ENCODE measurements at places on chromosomes 6 and 20. TPM values are rescaled to one million over a fixed set of nuclear protein-coding genes. Genes with fewer than 3 reads are reported as not detected.

The FAM162B gene
- total RNA-seq = not detected

The RSPO4 gene
- not detected for total RNA-seq

The NOX3 gene
- not detected for total RNA-seq

The OR11A1 gene
- total RNA-seq = not detected

The COL11A2 gene
- total RNA-seq = 1.1 TPM

The ATP9A gene
- total RNA-seq = 1.8 TPM

The PBOV1 gene
- total RNA-seq = not detected

The C2 gene
- total RNA-seq = 0.86 TPM

The RAB44 gene
- not detected for total RNA-seq

The NFKBIL1 gene
- 21.2 TPM for total RNA-seq

The TGM3 gene
- total RNA-seq = not detected

Measured in LHCN-M2 (cell line).